Renal cortex interstitium (tissue), 15 donors: ENCODE measurements at places on chromosomes 2 and 18. TPM values are rescaled to one million over a fixed set of nuclear protein-coding genes. Genes with fewer than 3 reads are reported as not detected.

- DNase-seq = no peak
Measured at GRCh38 chr2:19532547-19533196, 174.2 kb upstream of the OSR1 start.

DNA sequence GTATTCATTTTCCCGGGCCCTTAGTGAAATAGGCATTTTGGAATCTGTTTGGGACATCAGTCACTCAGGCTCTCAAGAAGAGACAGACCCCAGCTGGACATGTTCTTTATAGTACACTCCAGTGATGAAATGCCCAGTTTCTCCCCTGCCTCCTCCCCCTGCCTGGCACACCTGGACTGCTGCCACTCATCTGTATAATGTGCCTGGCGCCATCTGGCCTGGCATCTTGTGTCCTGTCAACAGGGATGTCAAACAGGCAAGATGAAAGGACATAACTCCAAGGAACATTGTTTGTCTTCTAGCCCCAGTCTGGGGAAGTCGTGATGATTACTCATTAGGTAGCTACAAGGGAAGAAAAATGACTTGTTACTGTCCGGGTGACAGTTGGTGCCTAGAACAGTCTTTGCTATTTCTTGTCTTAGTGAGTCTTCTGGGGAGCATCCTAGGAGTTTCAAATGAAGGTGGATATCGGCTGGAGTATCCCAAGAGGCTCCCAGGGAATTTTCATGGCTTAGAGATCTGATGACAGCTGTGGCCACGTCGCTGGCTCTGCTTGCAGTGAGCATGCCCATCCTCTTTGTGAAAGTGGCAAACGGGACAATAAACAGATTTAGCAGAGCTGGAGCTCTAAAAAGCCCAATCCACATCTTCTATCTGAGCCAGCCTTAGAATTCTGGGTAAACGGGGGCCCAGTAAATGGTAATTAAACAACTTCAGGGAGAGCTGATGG lies 153.6 kb downstream of the ALK start:
- DNase-seq = no peak

GRCh38 chr2:34787341-34787740 lies 1188.2 kb upstream of the FAM98A start:
- DNase-seq = no peak

DNA sequence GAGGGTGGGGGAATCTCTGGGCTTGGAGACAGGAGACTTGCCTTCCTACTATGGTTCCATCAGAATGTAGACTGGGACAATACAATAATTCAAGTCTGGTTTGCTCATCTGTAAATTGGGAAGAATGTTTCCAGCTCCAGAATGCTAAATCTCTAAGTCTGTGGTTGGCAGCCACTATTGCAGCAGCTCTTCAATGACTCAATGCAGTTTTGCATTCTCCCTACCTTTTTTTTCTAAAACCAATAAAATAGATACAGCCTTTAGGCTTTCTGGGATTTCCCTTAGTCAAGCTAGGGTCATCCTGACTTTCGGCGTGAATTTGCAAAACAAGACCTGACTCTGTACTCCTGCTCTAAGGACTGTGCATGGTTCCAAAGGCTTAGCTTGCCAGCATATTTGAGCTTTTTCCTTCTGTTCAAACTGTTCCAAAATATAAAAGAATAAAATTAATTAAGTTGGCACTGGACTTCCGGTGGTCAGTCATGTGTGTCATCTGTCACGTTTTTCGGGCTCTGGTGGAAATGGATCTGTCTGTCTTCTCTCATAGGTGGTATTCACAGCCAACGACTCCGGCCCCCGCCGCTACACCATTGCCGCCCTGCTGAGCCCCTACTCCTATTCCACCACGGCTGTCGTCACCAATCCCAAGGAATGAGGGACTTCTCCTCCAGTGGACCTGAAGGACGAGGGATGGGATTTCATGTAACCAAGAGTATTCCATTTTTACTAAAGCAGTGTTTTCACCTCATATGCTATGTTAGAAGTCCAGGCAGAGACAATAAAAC lies 6.5 kb downstream of the TTR start:
- no peak for DNase-seq

GRCh38 chr2:55763721-55764120 lies 70.1 kb upstream of the PNPT1 start:
- no peak for DNase-seq

DNA sequence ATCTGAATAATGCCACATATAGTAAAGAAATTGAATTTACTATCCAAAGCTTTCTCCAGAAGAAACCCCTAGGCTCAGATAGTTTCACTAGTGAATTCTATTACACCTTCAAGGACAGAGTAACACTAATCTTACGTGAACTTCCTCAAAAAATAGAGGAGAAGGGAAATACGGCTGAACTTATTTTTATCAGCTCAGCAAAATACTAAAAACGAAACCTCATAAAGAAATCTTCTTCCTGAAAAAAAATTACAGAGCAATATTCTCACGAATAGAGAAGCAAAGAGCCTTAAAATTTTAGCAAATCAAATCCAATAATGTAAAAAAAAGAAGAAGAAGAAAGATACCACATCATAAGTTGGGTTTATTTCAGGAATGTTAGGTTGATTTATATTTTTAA lies 14.7 kb downstream of the CAPN13 start:
- DNase-seq = no peak

DNA sequence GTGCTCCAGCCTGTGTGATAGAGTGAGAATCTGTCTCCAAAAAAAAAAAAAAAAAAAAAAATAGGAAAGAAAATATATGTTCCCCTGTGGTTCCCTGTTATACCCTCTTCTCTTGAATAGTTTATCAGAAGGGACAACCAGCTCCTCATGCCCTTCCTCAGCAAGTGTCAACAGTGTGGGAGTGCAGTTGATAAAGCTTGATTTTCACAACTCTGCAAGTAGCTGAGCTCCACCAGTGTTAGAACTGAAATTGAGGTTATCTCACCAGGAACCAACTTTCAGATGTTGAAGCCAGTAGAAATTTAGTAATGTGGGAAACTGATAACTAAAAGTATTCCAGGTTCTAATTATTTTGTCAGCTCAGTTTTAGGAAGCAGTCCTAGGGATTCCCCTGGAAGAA lies 25.1 kb downstream of the NEDD4L start:
- DNase-seq = no peak

DNA sequence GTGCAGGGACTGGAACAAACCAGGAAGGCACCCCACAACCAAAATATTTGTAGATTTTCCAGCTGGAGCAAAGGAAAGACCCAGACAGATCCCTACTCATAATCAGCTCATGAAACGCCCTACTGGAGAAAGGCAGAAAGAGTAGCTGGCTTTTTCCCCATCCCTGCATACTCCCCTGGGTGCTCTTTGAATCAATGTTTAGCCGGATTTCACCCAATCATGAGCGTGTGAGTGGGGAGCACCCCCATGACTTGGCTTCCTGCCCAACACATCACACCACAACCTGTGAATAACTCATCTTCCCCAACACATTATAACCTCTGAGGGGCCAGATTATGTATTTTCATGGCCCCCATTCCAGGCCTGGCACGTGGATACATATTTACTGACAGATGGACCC lies 35.1 kb upstream of the SLC14A1 start:
- DNase-seq = no peak

DNA sequence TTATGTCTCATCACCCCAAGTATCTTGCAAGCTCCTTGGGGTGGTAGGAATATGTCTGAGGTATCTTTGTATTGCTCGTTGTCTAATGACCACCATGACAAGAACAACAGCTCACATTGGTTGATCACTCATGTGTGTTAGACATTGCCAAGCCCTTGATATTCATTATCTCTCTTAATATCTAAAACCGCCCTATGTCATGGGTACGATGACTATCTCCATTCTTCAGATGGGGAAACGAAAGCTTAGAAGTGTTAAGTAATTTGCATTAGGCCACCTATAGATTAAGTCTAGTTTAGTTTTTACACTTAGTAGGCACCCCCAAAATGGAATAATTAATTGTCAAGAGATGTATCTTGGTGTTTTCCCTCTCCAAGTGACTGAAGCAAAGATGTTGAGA lies 57.0 kb downstream of the ICOS start:
- no peak for DNase-seq

The UPP2 gene
- polyA plus RNA-seq = 5.8 TPM

The ANKAR gene
- 16.4 TPM for polyA plus RNA-seq

The CABYR gene
- polyA plus RNA-seq = 6.4 TPM

The IL36G gene
- polyA plus RNA-seq = 0.27 TPM

The ALPI gene
- 0.07 TPM for polyA plus RNA-seq

The RABL2A gene
- polyA plus RNA-seq = 45.6 TPM

The TTN gene
- 1.2 TPM for polyA plus RNA-seq
